ENCODE measurements at places on chromosomes 11 and 22. TPM values are rescaled to one million over a fixed set of nuclear protein-coding genes. Genes with fewer than 3 reads are reported as not detected.

Gene TRPC6
- not detected for total RNA-seq

Gene IGF2
- not detected for total RNA-seq

Gene RAB39A
- total RNA-seq: 6.1 TPM

Gene OR52H1
- total RNA-seq: not detected

Gene RPS6KB2
- 125 TPM for total RNA-seq

Gene TESMIN
- 9.5 TPM for total RNA-seq

Gene RANGAP1
- total RNA-seq: 235 TPM

Gene CHADL
- total RNA-seq: 0.75 TPM

Gene EHF
- total RNA-seq: not detected

Gene CRYBB3
- not detected for total RNA-seq

Gene ROM1
- 14.9 TPM for total RNA-seq

Gene TRIM51
- total RNA-seq: not detected

Gene FGF4
- total RNA-seq: not detected

Gene RTN4RL2
- total RNA-seq: 2.9 TPM

Gene CD3E
- not detected for total RNA-seq

Gene MMP10
- 42.3 TPM for total RNA-seq

Gene LRRC32
- 0.49 TPM for total RNA-seq

Gene FAM180B
- 0.58 TPM for total RNA-seq

Gene AQP11
- not detected for total RNA-seq

Gene PTPRCAP
- total RNA-seq: not detected

Gene HEPN1
- not detected for total RNA-seq

Gene SCN4B
- not detected for total RNA-seq

Gene PITPNB
- total RNA-seq: 29.5 TPM

Gene SERPIND1
- not detected for total RNA-seq

Gene OR2AT4
- not detected for total RNA-seq

Gene PTH
- not detected for total RNA-seq

Gene P2RX3
- 11.4 TPM for total RNA-seq

Gene NPAS4
- total RNA-seq: not detected

Gene GGTLC2
- not detected for total RNA-seq

Measured in G401 (cell line).